ENCODE measurements at places on chromosomes 2 and 18. TPM values are rescaled to one million over a fixed set of nuclear protein-coding genes. Genes with fewer than 3 reads are reported as not detected.

The POLE4 gene
- total RNA-seq: 15.5 TPM

The SLC23A3 gene
- total RNA-seq: 1.7 TPM

The GATA6 gene
- 35.0 TPM for total RNA-seq

The SERPINB8 gene
- total RNA-seq: 14.4 TPM

The GCG gene
- total RNA-seq: not detected

The CXCR4 gene
- total RNA-seq: 0.85 TPM

The MAP3K19 gene
- not detected for total RNA-seq

The FTCDNL1 gene
- total RNA-seq: 2.1 TPM

The LHCGR gene
- total RNA-seq: not detected

The ABCB11 gene
- not detected for total RNA-seq

The MOB1A gene
- 90.3 TPM for total RNA-seq

The HOXD13 gene
- not detected for total RNA-seq

The PLGLB2 gene
- total RNA-seq: 0.38 TPM

The IL1A gene
- total RNA-seq: 8.2 TPM

The DYTN gene
- total RNA-seq: not detected

The TUBA3D gene
- not detected for total RNA-seq

The GNAL gene
- total RNA-seq: 0.28 TPM

The ZNF532 gene
- total RNA-seq: 58.1 TPM

The CHRND gene
- total RNA-seq: not detected

The SCYGR4 gene
- total RNA-seq: not detected

The IER3IP1 gene
- 28.2 TPM for total RNA-seq

The RIT2 gene
- not detected for total RNA-seq

The SALL3 gene
- under 0.01 TPM for total RNA-seq

The CYP1B1 gene
- 33.9 TPM for total RNA-seq

The FAM110C gene
- 1.4 TPM for total RNA-seq

The MOGAT1 gene
- not detected for total RNA-seq

The AQP12B gene
- not detected for total RNA-seq

The TMEM198 gene
- 0.96 TPM for total RNA-seq

The FEV gene
- total RNA-seq: not detected

The MEMO1 gene
- total RNA-seq: 31.6 TPM

The KIAA2012 gene
- under 0.01 TPM for total RNA-seq

The TNP1 gene
- total RNA-seq: not detected

The FOXI3 gene
- not detected for total RNA-seq

The RUFY4 gene
- total RNA-seq: not detected

The KRTCAP3 gene
- total RNA-seq: not detected

The NCKAP5 gene
- total RNA-seq: 9.9 TPM

The ELP2 gene
- 77.8 TPM for total RNA-seq

The INPP5D gene
- total RNA-seq: under 0.01 TPM
